ENCODE measurements at places on chromosomes 16 and 17. TPM values are rescaled to one million over a fixed set of nuclear protein-coding genes. Genes with fewer than 3 reads are reported as not detected.

TEKT1 gene
- not detected for total RNA-seq

- DNase-seq: no peak
Observed at GRCh38 chr17:17749921-17750320, 68.7 kb downstream of the RAI1 start.

- DNase-seq: no peak
Observed at GRCh38 chr17:66837885-66838665, 3.2 kb downstream of the CACNG5 start.

GRCh38 chr16:3553138-3553923, 23.9 kb downstream of the NLRC3 start:
- DNase-seq: no peak

KRT25 gene
- not detected for total RNA-seq

GRCh38 chr16:4097826-4098240, 18.4 kb downstream of the ADCY9 start:
- no peak for DNase-seq

- DNase-seq: peak; percentile 71
Observed at GRCh38 chr16:79542237-79542774, 58.2 kb downstream of the MAF start.

GRCh38 chr17:7325031-7325528, 4.1 kb downstream of the NEURL4 start:
- DNase-seq: no peak

- DNase-seq: peak; percentile 90
Observed at GRCh38 chr17:57902800-57903759, 52.1 kb downstream of the CUEDC1 start.

MYL4 gene
- total RNA-seq: 5,829 TPM

CCL4 gene
- 1.7 TPM for total RNA-seq

GRCh38 chr17:9677411-9677810, 32.1 kb downstream of the USP43 start:
- DNase-seq: no peak

DNA sequence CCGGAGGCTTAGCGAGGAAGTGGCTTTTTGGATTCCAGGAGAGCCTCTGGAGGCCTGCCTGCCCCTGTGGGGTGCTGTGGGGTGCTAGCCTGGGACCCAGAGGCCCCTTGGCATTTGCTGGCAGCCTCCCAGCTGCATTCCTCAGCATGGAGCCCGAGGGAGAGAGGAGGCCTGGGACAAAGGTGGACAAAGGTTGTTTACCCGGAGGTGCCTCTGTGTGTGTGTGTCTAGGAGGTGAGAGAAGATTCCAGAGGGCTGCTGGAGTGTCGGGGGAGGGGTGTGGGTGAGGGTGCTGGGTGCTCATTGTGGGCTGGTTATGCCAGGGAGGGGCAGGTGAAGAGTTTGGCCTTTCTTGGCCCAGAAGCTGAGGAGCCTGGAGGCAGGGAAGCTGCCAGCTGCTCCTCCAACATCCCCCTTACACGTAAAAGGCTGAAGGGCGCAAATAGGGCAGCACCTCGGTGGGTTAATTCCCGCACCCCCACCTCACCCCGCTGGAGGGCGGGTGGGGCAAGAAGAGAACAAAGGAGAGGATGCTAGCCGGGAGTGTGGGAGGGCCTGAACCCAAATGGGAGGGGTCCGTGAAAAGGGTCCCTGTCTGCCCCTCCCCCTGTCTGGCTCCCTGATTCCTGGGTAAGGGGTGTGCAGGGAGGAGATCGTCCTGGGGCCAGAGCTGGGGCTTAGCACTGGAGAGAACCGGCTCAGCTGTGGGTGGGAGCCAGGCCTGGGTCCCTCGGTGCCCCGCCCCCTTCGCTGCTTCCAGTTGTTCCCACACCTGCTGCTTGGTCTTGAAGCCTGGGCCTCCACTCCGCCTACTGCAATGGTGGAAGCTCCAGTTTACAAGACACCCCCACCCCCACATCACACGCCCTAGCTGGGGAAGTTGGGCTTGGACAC, 9.9 kb downstream of the HEXIM2 start:
- no peak for DNase-seq

LRRC75A gene
- total RNA-seq: 2.6 TPM

CCL7 gene
- not detected for total RNA-seq

SLFN14 gene
- not detected for total RNA-seq

SERPINF2 gene
- total RNA-seq: 1.0 TPM

DNA sequence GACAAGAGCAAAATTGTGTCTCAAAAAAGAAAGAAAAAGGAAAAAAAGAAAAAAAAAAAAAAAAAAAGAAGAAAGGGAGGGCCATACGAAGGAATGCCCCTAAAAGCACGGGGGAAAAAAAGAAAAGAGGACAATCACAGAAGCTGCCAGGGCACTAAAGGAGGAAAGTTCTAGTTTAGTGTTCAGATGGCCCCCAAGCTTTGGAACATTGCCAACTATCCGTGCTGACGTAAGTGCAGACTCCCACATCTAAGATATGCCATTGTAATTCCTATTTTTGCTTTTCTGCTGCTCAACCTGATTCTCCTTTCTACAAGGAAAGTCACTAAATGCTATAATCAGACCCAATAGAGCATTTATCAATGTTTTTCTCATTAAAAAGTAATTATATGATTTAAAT, 842.1 kb downstream of the KCNJ2 start:
- DNase-seq: no peak

DNA sequence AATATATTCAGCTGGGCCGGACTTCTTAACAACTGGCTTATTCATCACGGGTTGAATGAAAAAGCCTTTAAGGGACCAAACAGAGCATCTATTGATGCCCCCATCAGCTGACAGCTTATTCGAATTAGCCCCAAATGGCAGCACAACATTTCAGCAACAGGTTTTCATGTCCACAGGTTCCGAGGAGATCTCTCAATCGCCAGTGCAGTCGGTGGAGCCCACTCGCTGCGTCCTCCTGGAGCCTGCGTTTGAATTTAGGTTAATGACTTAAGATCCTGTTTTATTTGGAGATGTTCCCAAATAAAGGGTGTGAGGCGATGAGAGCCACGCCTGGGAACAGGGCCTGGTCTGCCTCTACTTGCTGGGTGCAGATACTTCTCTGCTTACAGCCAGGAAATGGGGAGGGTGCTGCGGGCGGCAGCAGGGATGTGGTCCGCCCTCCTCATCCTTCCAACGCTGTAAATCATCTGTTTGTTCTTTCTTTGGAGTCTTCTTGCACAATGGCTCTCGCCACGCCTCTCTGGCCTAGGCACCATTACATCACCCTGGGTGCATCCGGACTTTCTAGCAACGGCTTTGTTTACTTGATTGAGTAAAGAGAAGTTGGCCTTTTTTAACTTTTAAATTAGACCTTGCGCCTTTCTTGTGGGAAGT, 22.6 kb downstream of the NDE1 start:
- peak; percentile 98 for DNase-seq

SLC4A1 gene
- total RNA-seq: 0.47 TPM

MYH2 gene
- total RNA-seq: not detected

DNA sequence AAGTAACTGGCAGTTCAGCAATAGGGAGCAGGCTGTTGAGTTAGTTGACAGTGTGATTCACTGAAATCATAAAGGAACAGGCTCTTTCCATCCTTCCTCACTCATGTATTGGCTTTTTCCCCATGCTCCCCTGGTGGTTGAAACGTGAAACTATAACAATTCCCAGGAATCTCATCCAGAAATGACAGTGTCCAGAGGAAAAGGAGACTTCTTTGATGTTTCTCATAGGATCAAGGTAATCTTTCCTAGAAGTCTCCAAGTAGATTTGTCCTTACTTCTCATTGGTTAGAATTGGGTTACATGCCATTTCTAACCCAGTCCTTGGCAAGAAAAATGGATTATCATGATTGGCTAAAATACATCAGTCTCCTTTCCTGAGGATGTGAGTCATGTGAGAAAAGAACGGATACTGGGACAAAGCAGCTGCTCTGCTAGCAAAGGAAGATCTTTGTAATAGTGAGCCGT, 14.4 kb downstream of the TTC19 start:
- DNase-seq: no peak

NPIPA5 gene
- 9.1 TPM for total RNA-seq

DNA sequence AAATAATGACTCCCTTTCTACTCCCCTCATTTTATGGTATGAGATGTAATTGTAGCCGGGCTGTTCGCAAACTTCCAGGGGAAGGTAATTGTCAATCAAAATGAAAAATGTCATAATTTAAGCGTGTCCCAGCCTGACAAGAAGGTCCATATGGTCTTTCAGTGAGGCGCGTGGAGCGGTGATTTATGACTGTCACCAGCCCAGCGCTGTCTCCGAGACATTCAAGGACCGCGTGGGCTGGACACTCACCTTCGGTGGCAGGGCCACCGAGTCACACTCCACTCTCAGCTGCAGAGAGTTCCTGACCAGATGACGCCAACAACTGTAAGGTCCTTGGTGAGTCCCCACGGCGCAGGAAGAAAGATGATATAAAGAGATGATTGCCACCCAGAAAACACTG, 157.7 kb upstream of the TNRC6C start:
- no peak for DNase-seq

- no peak for DNase-seq
Observed at GRCh38 chr16:84888450-84888849, 68.7 kb downstream of the CRISPLD2 start.

DNA sequence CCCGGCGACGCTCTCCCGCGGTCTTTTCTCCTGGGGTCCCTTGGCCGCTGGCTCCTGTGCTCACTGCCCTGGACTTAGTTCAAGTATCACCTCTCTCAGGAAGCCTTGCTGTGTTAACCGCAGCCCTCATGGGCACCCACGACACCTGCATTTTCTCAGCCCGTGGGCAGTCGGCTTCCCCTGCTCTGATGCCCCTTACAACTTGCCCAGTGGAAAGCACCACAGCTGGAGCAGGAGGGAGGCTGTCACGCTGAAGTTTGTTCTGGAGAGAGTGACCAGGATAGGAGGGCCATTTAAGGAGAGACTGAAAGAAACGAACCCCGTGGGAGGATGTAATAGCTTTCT, 395 bp downstream of the STXBP4 start:
- DNase-seq: no peak

DNA sequence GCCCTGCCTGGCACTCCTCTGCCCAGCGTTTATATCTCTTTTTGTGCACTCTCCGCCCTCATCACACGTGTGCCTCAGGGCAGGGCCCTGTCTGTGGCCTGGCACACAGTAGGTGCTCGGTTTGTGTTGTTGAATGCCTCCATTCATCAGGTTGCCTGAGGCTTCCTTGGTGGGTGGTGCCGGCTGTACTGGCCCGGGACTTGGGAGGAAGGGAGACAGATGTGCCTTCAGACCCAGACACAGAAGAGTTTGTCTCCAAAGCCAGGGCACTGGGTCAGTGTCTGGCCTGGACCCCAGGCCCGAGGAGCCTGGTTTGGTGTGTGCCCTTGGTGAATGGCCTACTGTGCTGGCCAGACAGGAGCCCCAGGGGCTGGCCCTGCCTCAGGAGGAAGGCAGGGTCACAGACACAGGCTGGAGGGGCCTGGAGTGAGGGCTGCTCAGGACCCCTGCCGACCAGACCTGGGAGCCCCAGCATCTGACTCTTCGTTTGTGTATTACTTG, 71.6 kb downstream of the RAI1 start:
- DNase-seq: no peak

DNA sequence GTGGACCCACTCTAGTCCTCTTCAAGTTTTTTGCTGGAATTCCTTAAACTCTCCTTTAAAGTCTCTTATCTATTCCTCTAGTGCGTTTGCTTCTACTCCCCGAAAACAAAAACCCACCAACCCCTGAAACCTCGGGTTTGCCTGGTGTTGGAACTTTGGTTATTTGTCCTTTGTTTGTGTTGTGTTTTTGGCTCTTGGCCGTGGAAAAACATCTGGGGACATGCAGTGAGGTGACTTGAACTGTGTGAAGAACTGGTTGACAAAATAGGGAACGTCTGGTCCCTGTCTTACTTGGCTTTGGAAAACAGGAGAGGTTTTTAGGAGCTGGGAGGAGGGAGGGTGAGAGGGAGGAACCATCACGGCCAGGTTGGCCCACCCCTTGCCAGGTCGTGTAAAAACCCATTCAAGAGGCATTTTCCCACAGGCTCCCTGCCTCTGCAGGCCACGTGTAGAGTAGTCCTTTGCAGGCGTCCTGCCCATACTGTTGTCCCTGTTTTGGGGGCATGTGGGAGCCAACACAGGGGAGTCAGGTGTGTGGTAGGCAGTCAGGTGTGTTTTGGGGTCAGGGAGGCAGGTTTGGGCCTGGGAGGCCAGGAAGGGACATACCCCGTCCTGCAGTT, 169.3 kb downstream of the RAB11FIP4 start:
- no peak for DNase-seq

DNA sequence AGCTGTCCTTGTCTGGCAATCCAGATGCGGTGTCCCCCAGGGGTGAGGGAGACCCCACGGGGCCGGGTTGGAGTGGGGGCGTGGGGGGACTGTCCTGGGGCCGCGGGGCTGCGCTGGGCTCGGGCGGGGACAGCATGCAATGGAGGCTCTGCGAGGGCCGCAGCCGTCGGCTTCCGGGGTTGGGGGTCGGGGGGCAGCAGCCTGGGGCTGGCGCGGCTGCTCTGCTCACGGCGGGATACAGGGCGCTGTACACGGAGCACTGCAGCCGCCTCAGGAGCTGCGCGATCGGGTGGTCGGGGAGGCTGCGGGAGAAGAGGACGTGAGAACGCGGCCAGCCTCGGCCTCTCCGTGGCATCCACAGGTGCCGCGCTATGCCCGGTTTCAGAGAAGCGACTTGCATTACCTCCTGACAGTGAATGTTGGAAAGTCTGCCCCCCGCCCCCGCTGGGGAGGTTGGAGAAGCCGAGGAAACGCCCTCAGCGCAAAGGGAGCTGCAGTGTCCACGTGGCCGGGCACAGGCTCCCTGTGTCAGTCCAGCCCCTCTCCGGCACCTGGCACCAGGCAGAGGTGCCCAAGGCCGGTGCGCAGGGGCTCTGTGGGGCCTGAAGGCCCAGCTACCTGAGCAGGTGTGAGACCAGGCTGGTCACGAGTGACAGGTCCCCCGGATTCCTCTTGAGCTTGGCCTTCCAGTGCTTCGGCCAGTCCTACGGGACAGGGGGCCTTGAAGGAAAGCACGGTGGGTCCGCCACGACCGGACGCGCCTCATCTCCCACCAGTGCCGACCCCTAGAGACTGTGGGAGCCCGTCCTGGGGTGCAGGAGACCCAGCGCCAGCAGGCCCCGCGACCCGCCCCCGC, 9.4 kb upstream of the SPATA2L start:
- DNase-seq: no peak

KRTAP1-5 gene
- not detected for total RNA-seq

- DNase-seq: no peak
Observed at GRCh38 chr17:6177941-6178694, 107.9 kb downstream of the WSCD1 start.

TBC1D3C gene
- not detected for total RNA-seq

ZNF174 gene
- 10.2 TPM for total RNA-seq

DNA sequence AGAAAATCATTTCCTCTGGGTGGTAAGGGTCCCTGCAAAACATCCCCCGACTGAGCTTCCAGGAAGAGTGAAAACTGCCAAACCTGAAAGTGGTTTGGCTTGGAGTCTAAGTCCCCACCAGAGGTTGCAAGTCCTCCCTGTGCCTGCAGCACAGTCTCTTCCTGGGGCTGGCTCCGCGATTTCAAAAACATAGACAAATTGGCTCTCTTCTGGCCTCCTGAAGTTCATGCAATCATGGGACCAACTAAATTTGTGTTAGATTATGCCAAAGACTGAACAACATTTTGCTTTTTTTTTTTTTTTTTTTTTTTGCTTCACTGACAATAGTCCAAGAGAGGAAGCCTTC, 447.9 kb downstream of the CA10 start:
- DNase-seq: no peak

CLCN7 gene
- 19.4 TPM for total RNA-seq

EEF2K gene
- total RNA-seq: 12.9 TPM

CACNG5 gene
- not detected for total RNA-seq

GRCh38 chr16:3980253-3981111, 100.0 kb upstream of the CREBBP start:
- no peak for DNase-seq

GRCh38 chr17:60353773-60354172, 38.2 kb downstream of the USP32 start:
- DNase-seq: no peak
